ENCODE measurements at places on chromosomes 12 and 14.
A peak's percentile ranks its signal among the peaks of the same experiment; 100 is the strongest.

DNA sequence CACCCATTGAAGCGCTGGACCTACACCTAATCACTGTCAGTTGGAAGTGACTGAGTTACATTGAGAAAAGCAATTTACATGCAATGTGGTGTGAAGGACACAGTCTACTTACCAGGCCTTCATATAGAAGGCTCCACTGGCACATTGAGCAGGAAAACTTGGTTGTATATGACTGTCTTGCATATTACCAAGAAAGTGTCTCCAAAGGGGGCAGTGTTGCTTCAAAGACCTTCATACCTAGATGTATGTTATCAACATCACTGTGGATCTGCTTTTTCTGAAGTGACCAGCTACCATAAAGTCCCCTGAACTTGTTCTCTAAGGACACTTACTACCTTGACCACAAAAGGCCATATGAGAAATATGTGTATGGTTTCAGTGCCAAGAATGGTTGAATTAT is 64.1 kb downstream of the NELL2 start:
- DNase-seq, result peak; percentile 59

GRCh38 chr12:53677016-53677799 is 1.3 kb upstream of the ATP5MC2 start:
- DNase-seq, result no peak

DNA sequence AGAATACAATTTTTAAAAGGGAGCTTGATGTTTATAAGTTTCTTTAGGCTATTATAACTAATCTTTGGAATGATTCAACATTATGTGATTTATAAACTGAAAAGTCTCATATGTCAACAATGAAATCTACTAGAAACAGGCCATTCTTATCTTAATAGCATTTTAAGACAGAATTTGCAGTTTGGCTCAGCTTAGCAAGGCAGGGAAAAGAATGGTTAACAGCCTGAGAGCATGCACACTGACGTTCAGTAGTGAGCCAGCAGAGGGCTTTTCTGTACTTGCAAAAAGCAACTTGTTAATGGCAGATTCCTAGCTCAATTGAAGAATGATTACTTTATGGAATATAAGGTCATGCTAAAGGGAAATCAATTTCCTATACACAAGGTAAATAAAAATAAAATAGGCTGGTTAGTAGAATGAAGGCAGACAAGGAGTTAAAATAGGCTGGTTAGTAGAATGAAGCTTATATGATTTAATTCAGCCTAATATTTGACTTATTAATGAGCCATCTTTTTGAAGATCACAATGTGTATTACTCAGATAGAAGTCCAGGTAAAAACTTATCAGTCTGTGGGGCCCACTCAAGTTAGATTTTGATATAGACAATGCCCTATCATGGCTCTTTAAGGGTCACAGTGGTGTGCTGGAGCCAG is 95.9 kb downstream of the OTOGL start:
- DNase-seq, result peak; percentile 73

DNA sequence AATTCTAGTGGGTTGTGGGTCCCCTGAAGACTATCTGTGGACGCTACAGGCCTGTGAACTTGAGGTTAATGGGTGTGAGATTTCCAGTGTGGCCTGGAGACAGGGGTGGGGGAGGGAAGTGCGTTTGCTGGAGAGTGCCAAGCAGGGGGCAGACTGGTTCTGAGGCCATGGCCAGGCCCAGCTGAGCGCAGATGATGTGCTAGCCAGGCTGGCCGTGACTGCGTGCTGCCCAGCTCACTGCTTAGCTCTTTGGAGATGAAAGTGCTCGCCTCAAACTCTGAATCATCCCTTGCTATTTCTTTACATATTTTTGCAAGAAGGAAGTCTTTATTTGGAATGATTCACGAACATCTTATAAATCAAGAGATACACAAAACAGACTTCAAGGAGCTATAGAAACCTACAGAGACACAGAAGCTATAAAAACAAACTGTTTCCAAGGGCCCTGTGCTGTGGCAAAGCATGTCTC is 75.2 kb upstream of the PLEKHG3 start:
- DNase-seq, result no peak

DNA sequence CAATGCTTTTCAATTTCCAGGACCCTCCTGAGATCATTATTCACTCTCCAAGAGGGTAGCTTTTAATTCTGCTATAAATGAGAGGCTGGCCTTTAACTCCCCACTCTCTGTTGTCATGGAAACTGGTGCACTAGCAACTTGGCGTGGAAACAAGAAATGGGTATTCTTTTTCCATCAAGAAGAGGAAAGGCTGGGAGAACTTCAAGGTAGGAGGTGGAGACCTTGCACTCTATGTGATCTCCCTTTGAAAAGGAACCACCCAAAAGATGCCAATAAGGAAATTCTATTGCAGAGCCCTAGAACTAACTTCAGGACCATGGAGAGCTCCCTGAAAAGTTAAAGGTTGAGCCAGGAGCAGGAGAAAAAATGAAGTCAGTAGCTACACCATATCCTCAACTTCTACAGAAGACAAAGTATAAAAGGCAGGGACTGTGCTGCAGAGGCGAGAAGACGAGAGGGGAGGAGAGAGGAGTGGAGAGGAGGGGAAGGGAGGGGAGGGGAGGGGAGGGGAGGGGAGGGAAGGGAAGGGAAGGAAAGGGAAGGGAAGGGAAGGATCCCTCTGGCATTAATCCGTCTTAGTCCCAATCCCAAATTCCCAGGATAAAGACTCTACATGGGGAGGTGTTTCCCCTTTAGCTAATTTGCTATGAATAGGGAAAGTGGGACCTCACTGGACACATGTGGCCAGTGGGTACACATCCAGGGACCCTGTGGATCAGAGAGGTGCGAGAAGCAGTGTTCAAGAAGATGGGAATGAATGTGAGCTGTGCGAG is 46.7 kb upstream of the FICD start:
- DNase-seq, result peak; percentile 50

DNA sequence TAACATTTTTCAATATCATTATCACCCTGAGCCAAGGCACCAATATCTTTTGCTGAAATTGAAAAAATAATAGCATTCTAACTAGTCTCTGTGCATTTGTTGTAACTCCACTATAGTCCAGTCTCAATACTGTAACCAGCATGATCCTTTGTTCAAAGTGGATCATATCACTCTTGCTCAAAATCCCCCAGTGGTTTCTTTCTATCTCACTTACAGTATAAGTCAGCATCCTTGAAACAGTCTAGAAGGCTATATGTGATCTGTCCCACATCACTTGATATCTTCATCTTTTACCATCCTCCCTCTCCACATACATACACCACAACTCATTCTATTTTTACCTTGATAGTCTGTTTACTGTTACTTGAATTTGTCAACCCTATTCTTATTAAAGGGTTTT is 435.7 kb downstream of the CCER1 start:
- no peak for DNase-seq

GRCh38 chr14:37497422-37497821 is 97.6 kb downstream of the FOXA1 start:
- no peak for DNase-seq

GRCh38 chr12:66594688-66595087 is 84.2 kb downstream of the GRIP1 start:
- DNase-seq, result no peak

DNA sequence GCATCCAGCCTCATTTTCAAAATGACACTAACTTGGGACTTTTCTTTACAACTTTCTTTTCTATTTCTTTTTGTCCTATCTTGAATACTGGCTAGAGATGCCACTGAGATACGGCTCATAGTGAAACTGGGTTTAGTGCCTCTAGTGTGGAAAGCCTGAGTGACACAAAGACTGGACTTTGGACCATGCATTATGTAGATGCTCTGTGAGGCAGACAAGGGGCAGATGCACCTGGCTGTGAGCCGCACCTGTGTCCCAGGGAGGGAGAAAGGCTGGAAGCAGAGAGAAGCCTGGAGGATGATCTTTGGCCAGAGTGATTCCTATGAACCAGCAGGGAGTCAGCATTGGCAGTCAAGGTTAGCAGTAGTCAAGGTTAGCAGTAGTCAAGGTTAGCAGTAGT is 852.3 kb upstream of the TMEM132C start:
- DNase-seq, result no peak

- peak; percentile 7 for DNase-seq
These were observed 75.1 kb upstream of the NUDT4 start for GRCh38 chr12:93302331-93303229.

DNA sequence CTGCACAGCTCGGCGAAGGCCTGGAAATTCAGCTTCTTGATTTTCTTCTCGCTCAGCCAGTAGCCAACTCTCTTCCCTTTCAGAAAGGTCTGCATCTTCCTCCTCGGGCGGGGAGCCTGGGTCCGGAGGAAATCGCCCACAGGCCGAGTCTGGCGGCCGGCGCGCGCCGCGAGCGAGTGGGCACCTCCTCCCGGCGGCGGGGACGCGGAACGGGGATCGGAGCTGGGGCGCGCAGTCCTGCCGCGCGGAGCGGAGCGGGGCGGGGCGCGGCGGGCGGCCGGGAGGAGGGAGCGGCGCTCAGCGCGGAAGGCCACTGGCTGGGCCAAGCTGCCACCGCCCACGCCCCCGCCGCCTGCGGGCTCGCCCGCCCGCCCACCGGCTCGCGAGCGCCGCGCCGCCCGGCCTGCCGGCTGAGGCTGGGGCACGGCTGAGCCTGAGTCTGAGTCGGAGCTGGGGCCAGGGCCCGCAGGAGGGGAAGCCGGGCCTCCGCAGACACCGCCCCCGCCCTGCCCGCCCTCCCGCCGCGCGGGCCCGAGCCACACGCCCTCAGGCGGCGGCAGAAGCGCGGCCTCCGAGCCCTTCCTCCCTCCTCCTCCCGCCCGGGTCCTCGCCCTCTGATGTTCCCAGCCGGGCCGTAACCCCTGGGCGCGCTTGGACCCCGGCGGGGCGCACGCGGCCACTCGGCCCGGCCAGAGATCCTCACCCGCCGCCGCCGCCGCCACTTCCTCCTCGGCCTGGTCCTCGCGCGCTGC is 480 bp downstream of the ITPK1 start:
- peak; percentile 94 for DNase-seq

DNA sequence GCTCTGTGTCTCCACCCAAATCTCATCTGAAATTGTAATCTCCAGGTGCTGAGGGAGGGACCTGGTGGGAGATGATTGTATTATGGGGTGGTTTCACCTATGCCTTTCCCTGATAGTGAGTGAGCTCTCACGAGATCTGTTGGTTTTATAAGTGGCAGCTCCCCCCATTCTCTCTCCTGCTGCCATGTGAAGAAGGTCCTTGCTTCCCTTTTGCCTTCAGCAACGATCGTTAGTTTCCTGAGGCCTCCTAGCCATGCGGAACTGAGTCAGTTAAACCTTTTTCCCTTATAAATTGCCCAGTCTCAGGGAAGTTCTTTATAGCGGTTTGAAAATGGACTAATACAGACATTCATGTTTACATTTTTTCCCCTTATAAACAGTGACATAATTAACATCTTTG is 36.1 kb downstream of the PELI2 start:
- no peak for DNase-seq

Data from GM12865 (cell line).